Stimulated activated CD8-positive, alpha-beta memory T cell treated with anti-CD3 and anti-CD28 coated beads, Interleukin-2, amount 100 ng/mL, for 48 hours (primary cell): ENCODE measurements at places on chromosomes 5 and 9.

GRCh38 chr9:21028466-21028865, 3.0 kb downstream of the HACD4 start:
- no peak for DNase-seq

GRCh38 chr5:153571162-153571561, 80.7 kb downstream of the GRIA1 start:
- DNase-seq: no peak

DNA sequence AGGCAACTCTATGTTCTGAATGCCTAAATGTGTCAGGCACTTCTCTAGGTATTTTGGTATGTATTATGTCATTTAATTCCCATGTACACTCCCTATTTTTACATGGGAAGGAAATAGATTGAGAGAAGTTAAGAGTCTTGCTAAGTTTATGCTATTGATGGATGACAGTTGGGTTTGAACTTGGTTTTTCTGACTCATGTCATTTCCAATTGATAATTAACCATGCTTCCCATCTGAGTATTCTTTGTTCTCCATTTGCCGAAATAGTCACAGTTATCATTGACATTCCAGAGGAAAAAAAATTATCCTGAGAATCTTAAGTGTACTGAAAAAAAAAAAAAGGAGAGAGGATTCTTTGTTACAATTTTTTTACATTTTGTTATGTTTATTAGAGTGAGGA, 23.1 kb upstream of the DMRTA1 start:
- DNase-seq: no peak

GRCh38 chr9:107919263-107919662, 429.7 kb upstream of the KLF4 start:
- no peak for DNase-seq

DNA sequence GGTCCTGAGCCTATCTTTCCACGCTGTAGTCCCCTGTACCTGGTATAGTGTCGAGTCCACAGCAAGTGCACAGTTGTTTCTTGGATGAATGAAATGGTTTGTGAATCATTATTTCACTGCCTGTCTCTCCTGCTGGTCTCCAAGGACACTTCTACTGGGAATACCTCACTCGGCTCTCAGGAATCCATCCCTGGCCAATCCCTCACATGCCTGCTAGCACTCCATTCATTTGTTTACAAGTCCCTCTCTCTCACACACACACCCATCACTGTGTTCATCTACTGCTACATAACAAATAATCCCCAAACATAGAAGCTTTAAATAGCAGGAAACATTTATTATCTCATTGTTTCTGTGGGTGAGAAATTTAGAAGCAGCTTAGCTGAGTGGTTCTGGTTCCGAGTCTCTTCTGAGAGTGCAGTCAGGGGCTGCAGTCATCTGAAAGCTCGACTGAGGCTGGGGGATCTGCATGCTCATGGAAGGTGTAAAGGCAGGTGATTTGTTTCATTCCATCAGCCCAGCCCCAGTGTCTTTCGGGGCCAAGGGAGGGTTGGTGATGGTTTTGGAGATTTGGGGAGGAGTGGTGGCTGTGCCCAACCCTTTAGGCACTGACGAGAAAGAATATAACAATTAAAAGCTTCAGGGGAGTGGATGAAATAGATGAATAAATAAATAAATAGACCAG, 132.7 kb upstream of the IER5L start:
- no peak for DNase-seq
